Peyer's patch (tissue), 4 donors: ENCODE measurements at places on chromosomes 11 and 22. TPM values are rescaled to one million over a fixed set of nuclear protein-coding genes. Genes with fewer than 3 reads are reported as not detected.

- peaks cover 60% of the 10 kb centered on the region for H3K27me3 ChIP-seq
- no peaks in the 10 kb centered on the region for H3K4me1 ChIP-seq
- no peak overlapping the region for H3K4me3 ChIP-seq
- no peaks in the 10 kb centered on the region for H3K36me3 ChIP-seq
Measured at GRCh38 chr11:31798554-31799434, 12.3 kb downstream of the PAX6 start.

The YDJC gene
- total RNA-seq = 54.2 TPM

DNA sequence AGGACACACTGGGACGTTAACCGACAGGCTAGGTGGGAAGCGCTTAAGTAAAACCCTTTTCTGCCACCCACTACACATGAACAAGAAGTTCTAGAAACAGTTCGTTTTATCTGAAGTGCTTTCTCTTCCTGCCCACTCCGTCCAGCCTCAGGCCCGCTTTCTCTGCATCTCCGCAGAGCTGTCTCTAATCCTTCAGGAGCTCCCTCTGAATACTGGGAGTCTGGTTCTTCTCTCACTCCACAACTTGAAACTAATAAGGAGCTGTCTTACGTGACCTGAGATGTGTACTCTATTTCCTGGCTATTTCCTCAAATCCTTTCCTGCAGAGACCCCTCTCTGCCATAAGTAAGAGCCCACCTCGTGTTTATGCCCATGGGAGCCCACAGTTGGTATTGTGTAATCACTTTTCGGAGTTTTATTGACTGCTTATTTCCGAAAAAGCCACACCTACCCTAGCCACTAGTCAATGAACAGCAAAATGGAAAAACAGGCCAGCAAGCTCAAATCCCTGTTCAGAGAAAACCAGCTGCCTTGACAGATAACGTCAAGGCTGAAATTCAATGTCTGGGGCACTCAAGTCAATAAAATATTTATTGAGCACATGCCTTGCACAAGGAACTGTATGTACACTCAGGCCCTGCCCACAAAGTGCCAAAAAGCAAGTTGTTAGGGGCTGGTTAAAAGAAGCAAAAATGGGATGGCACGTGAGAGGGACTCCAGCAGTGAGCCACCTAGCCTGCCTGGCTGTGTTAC lies 4.9 kb downstream of the PC start:
- no peak for DNase-seq
- peaks cover 5% of the 10 kb centered on the region for H3K4me1 ChIP-seq
- no peaks in the 10 kb centered on the region for H3K27me3 ChIP-seq
- no peak overlapping the region for H3K27ac ChIP-seq

DNA sequence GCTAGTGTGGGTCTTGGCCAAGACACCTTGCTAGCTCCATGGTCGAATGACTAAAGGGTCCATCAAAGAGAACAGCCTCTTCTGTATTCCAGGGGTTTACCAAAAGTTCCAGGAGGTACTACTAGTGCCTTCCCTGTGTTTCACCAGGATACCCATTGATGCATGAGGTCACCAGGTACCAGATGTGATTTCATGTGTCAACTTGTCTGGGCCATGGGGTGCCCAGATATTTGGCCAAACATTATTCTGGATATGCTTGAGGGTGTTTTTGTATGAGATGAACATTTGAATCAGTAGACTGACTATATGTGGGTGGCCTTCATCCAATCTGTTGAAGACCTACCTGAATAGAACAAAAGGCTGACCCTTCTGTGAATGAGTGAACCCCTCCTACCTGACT lies 92.8 kb downstream of the GALNT18 start:
- no peaks in the 10 kb centered on the region for H3K4me1 ChIP-seq
- no peaks in the 10 kb centered on the region for H3K36me3 ChIP-seq
- no peak overlapping the region for H3K4me3 ChIP-seq
- no peak for DNase-seq

DNA sequence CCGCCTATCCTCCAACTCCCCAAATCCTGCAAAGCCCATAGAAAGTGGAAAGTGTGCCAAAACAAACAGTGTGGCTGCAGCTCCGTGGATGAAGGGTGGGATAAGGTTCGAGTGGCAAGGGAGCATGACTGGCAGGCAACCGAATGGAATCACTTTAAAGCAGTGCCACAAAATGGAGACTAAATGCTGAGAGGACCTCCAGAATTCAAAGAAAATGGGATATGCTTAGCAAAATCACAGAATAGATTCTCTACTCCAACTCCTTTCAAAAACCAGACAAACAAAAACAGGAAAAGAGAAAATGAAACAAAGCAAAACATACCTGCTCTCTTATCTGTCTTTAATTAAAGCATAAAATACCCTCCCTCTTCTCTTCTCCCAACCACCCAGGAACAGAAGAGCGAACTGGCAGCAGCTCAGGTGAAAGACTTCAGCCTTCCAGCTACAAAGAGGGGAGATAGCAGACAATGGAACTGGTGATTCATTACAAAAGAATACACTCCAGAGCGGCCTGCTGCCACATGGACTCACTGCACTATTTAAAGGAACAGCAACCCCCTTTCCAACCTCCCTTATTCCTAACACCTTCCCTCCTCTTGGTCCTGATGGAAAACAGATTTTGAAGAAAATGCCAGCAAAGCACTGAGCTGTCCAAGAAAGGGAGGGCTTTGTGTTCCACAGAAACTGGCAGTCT lies 118.5 kb downstream of the APOL5 start:
- H3K4me1 ChIP-seq = peaks cover 52% of the 10 kb centered on the region
- DNase-seq = no peak
- no peaks in the 10 kb centered on the region for H3K36me3 ChIP-seq
- peak overlapping the region; percentile 35 for H3K4me3 ChIP-seq

DNA sequence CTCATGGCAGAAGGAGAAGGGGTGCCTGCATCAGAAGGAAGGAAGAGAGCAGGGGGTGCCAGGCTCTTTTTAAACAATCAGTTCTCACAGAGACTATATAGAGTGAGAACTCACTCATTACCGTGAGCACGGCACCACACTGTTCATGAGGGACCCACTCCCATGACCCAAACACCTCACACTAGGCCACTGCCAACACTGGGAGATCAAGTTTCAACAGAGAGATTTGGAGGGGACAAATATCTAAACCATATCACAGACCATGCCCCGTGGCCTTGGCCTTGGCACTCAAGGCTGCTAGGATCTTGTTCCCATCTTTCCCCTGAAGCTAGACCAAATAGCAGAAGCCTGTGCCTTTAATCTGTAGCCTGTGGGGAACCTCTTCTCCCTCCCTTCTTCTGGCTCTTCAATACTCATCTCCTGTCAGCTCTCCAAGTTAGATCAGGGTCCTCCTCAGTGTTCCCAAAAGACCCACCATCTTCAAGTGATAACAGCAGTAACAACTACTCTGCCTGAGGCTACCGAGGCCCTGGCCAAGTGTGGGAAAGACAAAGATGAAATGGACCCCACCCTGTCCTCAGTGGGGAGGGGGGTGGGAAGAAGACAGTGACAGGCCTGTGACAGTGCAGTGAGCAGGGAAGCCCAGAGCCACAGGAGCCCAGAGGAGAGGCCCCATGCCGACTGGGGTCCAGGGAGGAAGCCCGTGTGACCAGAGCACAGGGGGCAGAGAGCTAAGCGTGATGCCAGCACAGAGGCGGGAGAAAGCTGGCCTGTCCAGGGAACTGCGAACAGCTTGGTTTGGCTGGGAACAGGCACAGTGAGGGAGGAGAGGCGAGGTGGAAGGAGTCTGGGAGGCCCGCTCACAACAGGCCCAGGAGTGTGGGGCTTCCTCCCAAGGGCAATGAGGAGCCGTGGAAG lies 72.6 kb downstream of the MYO7A start:
- no peaks in the 10 kb centered on the region for H3K36me3 ChIP-seq
- peak; percentile 36 for DNase-seq
- H3K27ac ChIP-seq = no peak overlapping the region
- no peak overlapping the region for H3K4me3 ChIP-seq

DNA sequence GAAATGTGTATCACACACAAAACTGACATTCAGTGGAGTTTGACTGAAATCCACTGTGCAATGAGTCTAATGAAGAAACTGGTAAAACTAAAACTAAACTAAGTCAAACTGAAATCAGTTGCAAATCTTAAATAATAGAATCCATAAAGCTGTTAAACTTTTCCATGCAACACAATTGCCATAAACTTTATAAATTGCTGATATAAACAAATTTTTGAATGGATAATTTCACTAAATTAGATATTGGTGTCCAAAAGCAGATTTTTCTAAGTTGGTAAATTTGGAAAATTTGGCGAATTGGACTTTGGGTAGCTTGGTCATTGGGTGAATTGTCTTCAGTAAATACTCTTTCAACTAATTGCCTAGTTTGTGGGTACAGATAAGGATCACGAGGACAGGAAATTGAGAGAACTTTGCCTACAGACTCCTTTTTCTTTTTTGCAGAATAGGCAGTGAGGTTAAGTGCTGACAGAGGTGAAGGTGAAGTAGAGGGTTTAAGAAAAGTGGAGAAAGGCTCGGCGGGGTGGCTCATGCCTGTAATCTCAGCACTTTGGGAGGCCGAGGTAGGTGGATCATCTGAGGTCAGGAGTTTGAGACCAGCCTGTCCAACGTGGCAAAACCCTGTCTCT lies 12.8 kb downstream of the MRPL17 start:
- DNase-seq = no peak
- H3K4me3 ChIP-seq = no peak overlapping the region
- no peaks in the 10 kb centered on the region for H3K36me3 ChIP-seq
- H3K27me3 ChIP-seq = no peaks in the 10 kb centered on the region
- no peaks in the 10 kb centered on the region for H3K4me1 ChIP-seq
